Hypothalamus (tissue), 51 donors: ENCODE measurements at places on chromosomes 3 and 15.

DNA sequence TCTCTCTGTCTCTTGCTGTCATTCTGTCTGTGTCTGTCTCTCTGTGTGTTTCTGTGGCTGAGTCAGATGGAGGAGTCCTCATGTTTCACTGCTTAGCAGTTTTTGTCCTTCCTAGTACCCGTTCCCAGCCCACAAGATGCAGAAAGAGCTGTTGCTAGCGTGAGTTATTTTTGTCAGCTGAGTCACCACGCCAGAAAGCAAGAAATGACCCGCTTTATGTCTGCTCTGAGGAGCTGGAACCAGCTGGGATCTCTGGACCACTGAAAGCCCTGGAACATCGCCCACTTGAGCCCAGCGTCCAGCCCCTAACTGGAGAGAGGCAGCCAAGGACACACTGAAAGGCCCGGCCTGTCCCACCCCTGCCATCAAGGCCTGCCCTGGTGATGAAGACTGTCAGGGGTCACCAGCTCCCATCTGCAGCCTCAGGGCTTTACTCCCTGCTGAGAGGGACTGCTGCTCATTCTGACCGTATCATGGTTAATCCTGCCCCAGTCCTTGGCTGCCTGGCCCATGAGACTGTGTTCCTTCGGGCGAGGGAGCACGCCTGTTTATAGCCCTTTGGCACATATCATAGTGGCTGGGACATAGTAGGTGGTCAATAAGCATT is 101.7 kb upstream of the TPM1 start:
- peak; percentile 51 for DNase-seq

- no peak for DNase-seq
Observed at GRCh38 chr15:85619992-85620689, 174.6 kb downstream of the KLHL25 start.

GRCh38 chr15:94230431-94230882 is 904 bp upstream of the MCTP2 start:
- DNase-seq, result no peak

DNA sequence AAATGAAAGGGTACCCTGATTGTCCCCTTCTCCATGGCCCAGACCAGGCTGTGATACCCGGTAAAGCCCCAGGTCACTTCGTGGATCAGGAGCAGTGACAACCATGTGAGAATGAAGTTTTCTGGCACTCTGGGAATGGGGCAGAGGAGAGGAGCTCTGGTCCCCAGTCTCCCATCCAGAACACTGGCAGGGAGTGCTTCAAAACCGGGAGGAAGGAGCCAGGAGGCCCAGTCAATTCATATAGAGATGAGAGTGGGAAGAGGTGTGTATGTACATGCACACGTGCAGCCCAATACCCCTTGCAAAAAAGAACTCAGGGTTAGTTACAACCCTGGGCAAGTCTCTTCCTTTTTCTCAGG is 101.4 kb upstream of the TLE3 start:
- DNase-seq, result no peak

- DNase-seq, result no peak
Observed at GRCh38 chr3:57746156-57747010, 9.7 kb upstream of the SLMAP start.
